Left ventricle myocardium inferior (tissue), 1 donor: ENCODE measurements at places on chromosomes 12 and 14. TPM values are rescaled to one million over a fixed set of nuclear protein-coding genes. Genes with fewer than 3 reads are reported as not detected.

DNA sequence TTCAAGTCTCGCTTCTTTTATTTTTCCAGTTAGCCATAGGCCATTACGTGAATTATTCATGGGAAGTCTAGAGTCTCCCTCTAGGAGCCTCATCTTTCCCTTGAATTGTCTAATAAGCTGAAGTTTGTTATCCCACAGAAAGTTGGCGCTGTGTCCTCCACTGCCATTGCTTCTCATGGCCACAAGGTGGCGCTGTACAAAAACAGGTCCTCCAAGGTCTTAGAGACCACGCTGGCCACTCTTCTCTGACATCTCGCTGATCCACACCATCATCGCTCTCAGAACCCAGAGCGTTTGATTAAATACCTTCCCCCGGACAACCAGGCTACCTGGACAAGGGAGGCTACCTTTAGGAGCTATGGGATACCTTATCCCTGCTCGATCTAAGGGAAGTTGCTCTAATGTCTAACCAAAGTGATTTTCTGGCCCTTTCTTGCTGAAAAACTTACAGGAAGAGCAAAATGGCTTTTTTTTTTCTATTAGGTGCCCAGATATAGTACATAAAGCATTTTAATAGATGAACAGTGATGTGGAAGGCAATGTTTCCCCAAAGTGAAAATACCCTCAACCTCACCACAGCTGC lies 110.0 kb downstream of the CCDC60 start:
- H3K4me3 ChIP-seq = no peak overlapping the region
- H3K27ac ChIP-seq = no peak overlapping the region
- H3K27me3 ChIP-seq = peaks cover 50% of the 10 kb centered on the region
- H3K36me3 ChIP-seq = no peaks in the 10 kb centered on the region
- DNase-seq = peak; percentile 18

DNA sequence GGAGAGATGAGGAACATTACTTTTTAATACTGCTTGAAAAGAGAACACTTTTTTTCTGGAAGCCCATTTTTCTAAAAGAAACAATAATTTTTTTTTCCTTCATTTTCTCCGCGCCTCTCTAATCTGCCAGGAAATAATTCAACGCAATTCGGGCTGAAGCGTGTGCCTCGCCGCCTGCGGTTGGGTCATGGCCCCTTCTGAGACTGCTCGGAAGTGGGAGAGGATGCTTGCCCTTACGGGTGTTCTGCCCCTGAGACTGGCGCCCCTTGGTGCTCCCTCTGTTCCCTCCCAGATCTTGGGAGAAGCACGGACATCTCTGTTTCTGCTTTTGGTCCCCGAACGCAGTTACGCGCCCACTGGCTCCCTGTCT lies 332 bp upstream of the TBC1D30 start:
- peaks cover 28% of the 10 kb centered on the region for H3K4me1 ChIP-seq
- no peaks in the 10 kb centered on the region for H3K36me3 ChIP-seq
- no peak overlapping the region for H3K27ac ChIP-seq
- H3K4me3 ChIP-seq = peak overlapping the region; percentile 67
- H3K27me3 ChIP-seq = peaks cover 58% of the 10 kb centered on the region

Gene SLC7A8
- 10.6 TPM for total RNA-seq

Gene LRRIQ1
- total RNA-seq = 0.22 TPM

Gene LBHD2
- total RNA-seq = not detected
